ENCODE measurements at places on chromosomes 1 and 21.

DNA sequence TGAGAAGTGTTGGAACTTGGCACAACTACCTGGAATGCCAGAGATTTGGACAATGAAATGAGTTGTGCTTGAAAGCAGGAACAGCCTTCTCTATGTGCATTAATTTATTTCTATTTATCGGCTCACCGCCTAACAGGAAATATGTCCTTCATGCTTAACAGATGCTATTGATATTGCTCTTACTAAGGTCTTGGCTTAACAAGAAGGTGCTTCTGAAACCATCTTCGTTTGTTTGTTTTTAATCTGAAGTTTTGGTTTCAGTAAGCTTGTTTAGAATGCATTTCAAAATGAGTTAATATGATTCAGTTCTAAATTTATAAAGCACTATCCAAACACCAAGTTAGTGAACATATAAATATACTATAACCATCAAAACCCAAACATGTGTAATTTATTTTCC is 898.3 kb upstream of the B3GALT2 start:
- no peak for DNase-seq

GRCh38 chr21:41431788-41432548 is 5.9 kb downstream of the MX1 start:
- no peak for DNase-seq

- DNase-seq, result no peak
These were observed 11.1 kb downstream of the ADGRL2 start for GRCh38 chr1:81811757-81812371.

- DNase-seq, result no peak
These were observed 56.8 kb upstream of the CSF3R start for GRCh38 chr1:36539526-36539925.

DNA sequence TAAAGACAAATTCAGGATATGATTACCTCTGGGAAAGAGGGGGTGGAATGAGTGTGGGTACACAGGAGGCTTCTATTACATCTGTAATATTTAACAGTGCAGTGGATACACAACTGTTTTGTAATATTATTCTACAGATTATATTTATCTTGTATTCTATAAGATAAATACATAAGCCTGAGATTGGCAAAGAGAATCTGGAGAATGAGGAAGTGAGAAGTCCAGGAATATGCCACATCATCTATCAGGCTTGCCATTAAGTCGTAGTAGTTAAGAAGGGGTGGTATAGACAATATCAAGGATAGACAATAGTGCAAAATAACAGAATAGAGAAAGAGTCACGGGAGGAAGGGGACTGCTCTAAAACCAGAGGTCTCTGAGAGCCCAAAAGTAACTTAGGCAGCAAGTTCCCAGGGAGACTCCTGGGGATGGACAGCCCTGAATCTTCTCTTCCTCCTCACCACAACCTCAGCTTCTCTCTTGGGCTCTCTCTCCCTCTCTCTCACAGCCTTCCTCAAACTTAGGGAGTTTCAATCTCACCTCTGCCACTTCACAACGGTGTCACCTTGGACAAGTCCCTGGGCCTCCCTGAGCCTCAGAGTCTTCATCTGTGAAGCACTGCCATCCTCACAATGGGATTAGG is 14.0 kb upstream of the PTAFR start:
- no peak for DNase-seq

- DNase-seq, result no peak
These were observed 16.5 kb downstream of the TTF2 start for GRCh38 chr1:117076648-117077047.

DNA sequence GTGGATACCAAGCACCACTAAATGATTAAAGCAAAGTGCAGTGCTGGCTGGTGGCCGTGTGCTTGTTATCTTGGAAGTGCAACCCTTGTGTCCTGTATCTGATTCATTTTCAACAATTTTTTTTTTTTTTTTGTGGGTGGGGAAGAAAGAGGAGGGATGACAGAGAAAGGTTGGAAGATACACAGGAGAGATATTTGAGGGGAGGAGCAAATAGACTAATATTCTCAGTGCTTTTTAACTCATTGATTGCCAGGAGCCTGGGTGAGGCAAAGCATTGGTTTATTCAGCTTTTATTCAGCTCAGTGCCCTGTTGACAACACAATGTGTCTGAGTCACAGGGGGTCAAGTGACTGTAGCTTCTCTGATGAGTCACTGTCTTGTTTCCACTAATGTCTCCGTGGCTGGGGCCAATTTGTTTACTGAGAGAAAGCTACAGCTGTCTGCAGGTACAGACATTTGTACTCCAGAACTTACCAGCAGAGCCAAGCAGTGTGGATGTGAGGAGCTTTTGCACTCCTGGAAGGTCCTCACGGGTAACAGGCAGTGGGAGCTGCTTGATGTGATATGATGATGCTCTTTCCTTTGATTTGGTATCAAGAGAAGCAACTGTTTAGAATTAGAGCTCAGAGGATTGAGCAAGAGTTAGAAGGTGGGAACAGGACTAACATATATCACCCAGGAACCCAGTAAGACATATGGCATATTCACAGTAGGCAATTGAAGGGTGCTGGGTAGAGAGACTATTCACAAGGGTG is 23.6 kb upstream of the DNM3 start:
- DNase-seq, result peak; percentile 12

DNA sequence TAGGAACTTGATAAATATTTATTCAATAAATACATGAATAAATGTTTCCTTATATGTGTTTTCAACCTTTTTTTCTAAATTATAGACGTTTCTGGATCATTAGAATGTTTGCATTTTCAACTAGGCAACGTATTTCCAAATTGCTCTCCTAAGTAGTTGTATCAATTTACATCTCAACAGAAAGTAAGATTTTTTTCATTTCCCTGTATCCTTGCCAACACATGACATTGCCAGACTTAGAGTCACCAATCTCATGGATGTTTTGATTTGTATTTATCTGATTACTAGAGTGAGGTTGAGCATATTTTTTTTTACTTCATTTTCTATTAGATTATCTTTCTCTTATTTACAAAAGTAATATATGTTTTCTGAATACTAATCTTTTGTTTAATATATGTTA is 22.2 kb upstream of the SMG7 start:
- no peak for DNase-seq

- DNase-seq, result no peak
These were observed 15.2 kb downstream of the SPOCD1 start for GRCh38 chr1:31800674-31800967.

DNA sequence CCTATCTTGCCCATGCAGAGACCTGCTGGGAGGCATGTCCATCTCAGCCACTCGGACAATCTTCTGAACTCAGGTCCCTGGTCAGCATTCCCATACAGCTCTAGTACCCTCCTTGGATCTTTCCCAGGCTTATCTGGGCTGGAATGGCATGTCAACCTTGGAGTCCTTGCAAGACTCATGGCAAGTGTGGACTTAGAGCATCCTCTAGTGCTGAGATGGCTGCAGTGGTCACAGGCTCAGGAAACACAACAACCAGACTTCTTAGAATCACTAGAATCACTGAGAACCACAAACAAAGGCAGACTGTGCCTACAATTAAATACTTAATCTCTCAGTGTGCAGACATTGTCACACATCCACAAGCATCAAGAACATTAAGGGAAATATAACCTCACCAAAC is 73.1 kb upstream of the TSHB start:
- DNase-seq, result no peak

Measured in astrocyte of the cerebellum (primary cell).